D721Med (cell line): ENCODE measurements at places on chromosomes 11 and 22.

DNA sequence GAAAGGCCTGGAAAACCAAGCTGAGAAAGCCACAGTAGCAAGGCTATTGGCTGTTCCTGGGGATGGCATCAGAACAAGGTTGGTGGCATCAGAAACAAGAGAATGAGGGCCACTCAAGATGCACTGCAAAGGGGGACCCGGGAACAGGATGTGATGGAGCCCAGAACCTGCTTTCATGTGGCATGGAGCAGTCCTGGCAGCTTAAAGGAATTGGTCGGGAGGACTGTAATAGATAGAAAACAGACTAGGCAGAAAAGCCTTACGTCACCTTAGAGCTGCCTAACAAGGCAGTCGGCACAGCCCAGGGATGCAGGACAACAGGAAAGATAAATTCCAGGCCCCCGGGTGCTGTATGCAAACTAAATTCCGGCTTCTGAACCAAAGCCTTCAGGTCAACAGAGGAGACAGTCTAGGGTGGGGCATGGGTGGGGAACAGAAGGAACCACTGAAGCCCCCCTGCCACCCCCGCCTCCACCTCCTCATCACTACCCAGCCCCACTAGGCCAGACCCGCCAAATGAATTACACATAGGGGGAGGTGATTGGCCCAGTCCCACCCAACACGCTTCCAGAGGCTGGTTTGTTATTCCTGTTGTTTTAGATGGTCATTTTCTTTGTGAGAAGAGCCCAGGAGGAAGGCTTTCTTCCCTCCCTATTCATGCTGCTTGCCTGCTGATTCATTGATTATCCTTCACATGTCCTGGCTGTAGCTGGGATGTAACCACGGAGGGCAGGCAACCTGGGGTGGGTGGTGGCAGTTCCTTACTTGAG is 25.7 kb upstream of the LRRC55 start:
- DNase-seq = no peak

- no peak for DNase-seq
These were observed 89.7 kb upstream of the PHOX2A start for GRCh38 chr11:72333661-72334060.

DNA sequence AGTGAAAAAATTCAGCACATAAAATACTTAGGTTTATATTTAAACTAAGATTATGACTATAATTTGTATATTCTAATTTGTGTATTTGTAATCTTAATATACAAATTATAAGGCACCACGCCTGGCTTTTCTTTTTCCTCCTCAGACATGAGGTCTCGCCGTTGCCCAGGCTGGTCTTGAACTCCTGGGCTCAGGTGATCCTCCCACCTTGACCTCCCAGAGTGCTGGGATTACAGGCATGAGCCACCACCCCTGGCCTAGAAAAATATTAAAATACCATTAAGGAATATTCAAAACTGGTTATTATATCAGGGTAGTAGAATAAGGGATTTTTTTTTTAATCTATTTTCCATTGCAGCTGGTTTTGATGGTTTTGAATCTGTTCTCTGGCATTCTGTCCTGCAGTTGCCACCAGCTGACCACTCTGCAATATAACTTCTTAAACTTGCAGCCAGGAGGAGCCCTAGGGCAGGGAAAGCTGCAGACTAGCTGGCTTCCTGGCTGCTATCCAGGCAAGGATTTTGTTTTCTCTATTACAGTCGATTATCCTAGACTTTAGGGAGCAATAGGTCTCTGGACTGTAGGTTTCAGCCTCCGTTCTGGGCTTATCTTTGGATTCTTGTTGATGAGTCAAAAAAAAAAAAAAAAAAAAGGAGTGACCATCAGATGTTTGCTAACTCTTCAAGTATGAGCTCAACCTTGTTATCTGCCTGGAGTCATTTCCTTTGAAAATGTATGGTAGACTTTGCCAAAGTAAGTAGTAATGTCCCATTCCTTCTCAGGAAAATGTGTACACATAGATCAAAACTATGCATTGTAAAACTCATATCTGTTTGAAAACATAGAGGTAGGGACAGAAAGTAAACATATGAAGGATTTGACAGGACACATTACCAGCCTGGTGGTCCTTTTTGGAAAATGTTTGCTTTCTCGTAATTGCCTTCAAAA is 13.2 kb downstream of the POLA2 start:
- no peak for DNase-seq

DNA sequence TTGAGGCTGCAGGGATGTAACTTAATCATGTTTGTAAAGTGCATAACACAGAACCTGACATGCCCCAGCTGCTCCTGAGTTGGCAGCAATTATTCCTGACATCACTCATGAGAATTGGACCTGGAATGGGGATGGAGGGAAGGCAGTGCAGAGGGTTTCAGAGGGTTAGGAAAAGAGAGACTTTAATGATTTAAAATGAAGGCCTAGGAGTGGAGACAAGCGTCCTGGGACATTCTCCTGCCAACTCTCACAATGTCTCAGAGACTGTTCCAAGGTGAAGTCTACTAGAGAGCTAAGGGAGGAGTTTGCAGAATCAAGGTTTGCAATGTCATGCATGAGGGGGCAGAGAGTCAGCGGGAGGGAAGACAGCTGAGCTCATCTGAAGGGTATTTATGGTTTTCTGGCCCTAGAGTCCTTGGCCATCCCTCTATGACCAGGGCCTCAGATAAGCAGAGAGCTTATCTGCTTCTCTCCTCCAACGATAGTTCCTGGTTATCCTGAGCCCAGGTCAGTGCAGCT is 36.9 kb downstream of the GGTLC2 start:
- no peak for DNase-seq

DNA sequence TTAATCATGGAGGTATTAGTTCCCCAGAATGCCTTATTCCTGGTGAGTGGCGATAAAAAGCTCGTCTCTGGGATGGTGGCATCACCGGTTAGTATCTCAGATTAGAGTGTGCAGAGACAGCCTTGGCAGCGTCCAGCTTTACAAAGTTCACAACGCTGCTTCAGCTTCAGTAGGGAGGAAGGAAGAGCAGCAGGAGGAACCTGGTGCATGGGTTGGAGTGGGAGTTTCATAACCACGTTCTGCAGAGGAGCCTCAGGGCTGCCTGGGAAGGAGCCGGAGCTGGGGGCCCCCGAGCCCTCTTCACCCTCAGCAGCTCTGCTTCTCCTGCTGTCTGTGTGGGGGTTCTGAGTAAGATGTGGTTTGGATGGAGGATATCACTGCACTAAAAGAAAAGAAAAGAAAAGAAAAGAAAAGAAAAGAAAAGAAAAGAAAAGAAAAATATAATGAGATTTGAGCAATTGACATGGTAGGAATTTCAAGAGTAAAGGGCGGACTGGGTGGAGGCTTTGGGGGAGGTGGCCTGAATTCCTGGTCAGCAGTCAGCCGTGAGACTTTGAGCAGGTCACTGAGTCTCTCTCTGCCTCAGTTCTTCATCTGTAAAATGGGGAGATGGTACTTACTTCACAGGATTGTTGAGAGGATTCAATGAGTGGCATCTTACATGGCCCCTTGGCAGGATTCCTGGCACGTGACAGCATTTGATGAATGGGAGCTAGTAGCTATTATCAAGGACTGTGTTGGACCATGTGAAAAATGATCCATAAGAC is 6.5 kb downstream of the ASPHD2 start:
- no peak for DNase-seq

- DNase-seq = no peak
These were observed 625 bp downstream of the EIF3D start for GRCh38 chr22:36528341-36528740.

- DNase-seq = no peak
These were observed 22.8 kb downstream of the INCENP start for GRCh38 chr11:62146476-62147200.

DNA sequence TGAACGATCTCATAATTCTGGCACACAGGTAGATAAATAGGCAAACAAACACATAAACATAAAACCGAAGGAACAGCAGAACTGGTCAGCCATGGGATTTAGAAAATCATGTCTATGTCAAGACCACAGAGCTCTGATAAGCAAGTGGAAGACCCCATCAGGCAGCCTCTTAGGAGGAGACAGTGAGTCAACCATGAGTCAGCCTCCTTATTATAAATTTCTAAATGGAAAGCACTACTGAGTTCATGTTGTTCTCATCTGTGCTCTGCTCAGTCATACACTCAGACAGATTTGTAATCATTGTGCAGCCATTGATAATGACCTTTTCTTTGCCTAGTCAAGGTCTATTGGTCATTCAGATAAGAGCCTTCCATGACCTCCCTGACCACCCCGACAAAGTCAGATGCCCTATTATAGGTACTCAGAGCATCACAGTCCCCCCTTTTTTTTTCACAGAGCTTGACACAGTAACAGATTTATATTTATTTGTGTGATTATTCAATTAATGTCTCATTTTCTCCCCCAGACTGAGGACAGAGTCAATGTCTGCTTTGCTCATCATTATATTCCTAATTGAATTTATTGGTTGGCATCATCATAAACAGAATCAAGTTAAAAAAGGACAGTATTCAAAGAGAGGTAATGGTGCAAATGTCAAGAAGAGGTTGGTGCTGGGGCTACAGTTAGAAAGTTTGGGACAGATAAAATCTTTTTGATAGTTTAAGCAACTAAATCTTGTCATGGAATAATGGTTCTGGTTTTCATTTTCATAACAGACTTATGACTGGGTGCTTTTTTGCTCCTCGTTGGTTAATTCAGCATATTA is 579.7 kb upstream of the CCDC90B start:
- DNase-seq = no peak

DNA sequence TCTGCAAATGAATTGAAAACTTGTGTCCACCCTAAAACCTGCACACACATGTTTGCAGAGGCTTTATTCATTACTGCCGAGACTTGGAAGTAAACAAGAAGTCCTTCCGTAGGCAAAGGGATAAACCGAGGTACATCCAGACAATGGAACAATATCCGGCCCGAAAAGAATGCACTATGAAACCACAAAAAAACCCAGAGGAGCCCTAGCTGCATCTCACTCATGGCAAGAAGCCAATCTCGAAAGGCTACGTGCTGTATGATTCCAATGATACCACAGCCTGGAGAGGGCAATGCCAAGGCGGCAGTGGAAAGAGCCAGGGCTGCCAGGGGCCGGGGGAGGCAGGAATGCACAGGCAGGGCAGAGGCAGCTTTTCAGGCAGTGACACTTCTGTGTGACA is 3.2 kb upstream of the MRPL23 start:
- DNase-seq = no peak

DNA sequence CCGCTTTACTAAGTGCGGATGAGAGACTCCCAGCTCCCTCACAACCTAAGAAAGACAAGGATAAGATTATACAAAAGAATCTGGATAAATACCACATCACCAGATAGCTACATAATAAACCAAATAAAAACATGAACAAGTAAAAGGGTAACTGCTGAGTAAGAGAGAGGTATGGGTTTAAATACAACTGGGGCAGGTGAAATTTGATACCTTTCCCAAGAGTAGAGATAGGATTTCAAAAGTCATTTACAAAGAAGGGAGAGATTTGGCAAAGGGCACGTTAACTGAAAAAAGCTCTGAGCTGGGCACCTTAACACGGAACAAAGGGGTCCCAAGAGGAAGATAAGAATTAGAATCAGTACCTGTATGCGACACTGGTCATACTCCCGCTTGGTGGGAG is 1.7 kb downstream of the UBXN1 start:
- no peak for DNase-seq

GRCh38 chr11:129443276-129443675 is 67.6 kb downstream of the BARX2 start:
- no peak for DNase-seq

DNA sequence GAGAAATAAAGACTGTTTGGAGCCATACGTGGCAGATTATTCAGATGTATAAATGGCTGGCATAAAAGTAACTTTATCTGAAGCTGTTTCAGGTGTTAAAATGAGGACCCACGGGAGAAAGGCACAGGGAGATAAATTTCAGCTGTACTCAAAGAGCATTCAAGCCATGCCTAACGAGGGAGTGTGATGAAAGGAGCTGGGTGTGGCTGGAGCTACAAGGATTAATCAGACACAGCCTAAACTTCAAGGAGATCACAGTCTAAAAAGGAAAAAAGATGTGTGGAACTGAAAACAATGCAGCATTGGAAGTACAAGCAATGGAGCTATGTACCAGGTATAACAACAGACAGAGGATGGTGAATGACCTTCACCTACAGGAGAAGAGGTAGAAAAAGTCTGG is 120.8 kb upstream of the APOA1 start:
- DNase-seq = no peak

DNA sequence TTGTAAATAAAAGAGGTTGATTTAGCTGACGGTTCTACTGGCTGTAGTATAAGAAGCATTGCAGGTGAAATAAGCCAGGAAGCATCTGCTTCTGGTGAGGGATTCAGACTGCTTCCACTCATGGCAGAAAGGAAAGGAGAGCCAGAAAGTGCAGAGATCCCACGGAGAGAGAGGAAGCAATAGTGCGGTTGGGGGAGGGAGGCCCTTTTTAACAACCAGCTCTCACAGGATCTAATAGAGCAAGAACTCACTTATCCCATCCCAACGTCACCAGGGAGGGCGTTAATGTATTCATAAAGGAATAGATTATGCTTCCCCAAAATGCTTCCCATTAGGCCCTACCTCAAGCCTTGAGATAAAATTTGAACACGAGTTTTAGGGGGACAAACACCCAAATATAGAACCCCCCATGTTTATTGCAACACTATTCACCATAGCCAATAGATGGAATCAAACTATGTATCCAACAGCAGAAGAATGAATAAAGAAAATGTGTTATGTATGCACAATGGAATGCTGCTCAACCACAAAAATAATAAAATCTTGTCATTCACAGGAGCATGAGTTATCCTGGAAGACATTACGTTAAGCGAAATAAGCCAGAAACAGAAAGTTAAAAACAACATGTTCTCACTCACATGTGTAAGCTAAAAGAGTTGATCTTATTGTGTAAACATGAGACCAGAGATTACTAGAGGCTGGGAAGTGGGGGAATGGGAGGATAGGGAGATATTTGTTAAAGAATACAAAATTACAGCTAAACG is 908.3 kb upstream of the ANO3 start:
- no peak for DNase-seq

GRCh38 chr11:121696177-121696871 is 243.6 kb upstream of the SORL1-AS1 start:
- no peak for DNase-seq

GRCh38 chr11:131207901-131208300 is 162.5 kb upstream of the NTM start:
- DNase-seq = no peak

DNA sequence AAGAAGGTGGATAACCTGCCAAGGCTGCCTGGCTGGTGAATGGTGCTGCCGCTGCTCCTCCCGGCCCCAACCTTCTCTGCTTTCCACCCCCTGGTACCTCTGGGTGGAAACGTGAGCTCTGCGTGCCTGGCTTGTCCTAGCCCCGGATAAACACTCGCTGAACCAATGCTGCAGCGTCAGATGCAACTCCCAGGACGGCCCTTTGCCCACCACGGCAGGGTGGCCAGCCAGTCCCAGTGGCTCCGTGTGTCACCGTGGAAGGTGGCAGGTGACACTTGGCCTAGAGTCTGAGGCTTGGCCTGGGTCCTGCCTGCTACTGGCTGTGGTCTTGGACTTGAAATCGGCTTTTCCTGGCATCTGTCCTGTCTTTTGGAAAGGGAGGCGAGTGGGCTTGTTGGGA is 47.7 kb downstream of the TPCN2 start:
- DNase-seq = no peak
